Sigmoid colon (tissue), 7 donors: ENCODE measurements at places on chromosomes 7 and 10.

DNA sequence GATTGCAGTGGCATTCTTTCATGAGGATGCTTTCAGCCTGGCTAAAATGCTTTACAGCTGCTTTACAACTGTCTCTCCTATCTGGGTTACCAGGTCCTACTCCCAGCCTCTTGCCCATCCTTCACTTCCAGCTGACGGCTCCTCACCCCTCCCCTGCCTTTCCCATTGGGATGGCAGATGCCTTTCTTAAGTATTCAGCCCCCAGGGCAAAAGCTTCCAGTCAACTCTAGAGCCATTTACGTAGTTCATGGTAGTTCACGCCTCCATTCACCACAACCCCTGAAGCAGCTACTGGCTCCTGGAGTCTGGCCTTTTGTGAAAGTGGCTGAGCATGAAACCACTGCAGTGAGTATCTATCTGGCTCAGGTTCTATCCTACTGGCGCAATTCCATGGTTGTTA, 17.2 kb upstream of the BMPER start:
- H3K27ac ChIP-seq: no peak overlapping the region
- peaks cover 4% of the 10 kb centered on the region for H3K4me1 ChIP-seq
- no peak for DNase-seq
- no peaks in the 10 kb centered on the region for H3K36me3 ChIP-seq

DNA sequence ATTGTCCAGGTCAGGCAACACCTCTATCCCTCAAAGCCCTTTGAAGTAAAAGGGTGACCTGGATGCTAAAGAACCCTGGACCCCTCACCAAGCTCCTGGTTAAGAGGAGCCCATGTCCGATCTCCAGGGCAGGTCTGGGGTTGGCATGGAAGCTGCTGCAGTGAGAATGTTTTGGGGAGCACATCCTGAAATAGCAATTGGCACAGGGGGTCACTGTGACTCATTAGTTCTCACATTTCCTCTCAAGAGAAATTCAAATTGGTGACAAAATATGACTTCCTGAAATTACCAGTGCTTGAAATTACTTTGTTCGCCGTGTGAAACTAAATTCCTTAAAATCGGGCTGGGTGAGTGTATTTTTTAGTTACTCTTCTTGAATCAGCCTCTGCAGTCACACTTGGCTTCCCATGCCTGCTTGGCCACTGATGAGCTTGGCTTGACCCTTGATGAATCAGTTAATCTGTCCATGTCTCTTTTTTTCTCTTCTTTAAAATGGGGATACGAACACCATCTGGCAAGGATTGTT, 18.8 kb upstream of the ARHGAP22 start:
- no peak for DNase-seq
- H3K4me3 ChIP-seq: no peak overlapping the region
- no peak overlapping the region for H3K27ac ChIP-seq

- no peaks in the 10 kb centered on the region for H3K36me3 ChIP-seq
- no peak for DNase-seq
- H3K4me1 ChIP-seq: no peaks in the 10 kb centered on the region
- no peaks in the 10 kb centered on the region for H3K27me3 ChIP-seq
- H3K27ac ChIP-seq: no peak overlapping the region
- no peak overlapping the region for H3K4me3 ChIP-seq
Observed at GRCh38 chr10:33066558-33067236, 108.7 kb upstream of the ITGB1 start.

DNA sequence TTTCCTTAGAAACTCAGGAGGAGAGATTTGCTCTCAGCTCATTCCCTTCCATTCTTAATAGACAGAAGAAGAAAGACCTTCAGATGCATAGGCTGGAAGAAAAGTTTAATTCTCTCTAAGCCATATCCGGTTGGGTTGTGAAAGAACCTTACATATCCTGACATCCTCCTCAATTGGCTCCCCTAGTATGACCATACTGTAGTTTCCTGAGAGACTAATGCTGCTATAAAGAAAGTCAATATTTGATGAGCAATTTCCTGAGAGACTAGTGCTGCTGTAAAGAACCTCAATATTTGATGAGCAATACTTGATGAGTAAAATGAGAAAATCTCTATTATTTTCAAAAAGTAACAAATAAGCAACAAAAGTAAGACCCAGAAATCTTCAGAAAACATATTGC, 888.5 kb upstream of the SORCS1 start:
- no peak overlapping the region for H3K4me3 ChIP-seq
- no peak for DNase-seq
- no peaks in the 10 kb centered on the region for H3K4me1 ChIP-seq
